ENCODE measurements at places on chromosomes 5 and 9.

DNA sequence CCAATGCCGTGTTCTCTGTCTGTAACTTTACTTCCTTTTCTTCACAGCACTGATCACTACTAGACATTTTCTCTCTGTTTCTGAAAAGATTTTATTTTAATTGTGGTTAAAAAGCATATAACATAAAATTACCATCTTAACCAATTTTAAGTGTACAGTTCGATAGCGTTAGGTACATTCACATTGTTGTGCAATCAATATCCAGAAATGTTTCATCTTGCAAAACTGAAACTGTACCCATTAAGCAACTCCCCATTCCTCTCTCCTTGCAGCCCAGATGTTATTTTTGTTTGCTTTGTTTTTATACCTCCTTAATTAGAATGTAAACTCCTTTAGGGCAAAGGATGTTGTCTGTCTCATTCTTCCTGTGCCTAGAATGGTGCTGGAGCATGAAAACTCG is 47.5 kb downstream of the COL27A1 start:
- DNase-seq, result no peak

DNA sequence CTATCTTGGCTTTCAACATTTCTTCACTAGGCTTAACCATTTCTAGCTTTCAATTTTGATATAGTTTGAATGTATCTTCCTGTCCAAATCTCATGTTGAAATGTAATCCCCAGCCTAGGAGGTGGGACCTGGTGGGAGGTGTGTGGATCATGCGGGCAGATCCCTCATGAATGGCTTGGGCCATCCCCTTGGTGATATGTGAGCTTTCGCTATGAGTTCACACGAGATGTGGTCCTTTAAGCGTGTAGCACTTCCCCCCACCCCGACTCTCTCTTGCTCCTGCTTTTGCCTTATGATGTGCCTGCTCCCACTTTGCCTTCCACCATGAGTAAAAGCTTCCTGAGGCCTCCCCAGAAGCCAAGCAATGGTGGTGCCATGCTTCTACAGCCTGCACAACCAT is 40.6 kb downstream of the PHAX start:
- no peak for DNase-seq

DNA sequence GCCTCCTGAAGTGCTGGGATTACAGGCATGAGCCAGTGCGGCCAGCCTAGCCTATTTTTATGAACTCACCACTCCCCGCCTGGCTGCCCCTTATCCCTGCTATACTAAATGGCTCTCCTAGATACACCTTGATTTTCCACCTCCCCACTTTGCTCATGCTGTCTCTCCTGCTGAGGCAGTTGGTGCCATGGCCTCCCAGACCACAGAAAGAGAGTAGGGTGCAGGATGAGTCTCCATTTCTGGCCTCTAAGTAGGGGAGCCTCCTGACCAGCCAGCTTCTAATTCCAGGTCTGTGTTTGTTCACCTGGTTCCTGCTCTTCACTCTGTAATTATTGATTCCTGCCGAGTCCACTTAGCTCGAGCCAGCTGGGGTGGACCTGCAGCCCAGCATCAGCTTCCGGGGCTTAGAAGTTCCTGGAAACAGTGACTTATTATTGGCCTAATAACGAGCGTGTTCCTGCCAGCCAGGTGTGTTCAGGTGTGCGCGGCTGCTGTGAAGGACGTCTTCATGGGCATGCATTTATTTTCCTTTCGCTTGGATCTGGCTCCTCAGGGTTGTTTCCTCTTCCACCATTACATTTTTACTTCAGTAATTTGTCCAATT is 34.0 kb downstream of the ZNF618 start:
- no peak for DNase-seq

- DNase-seq, result no peak
These were observed 62.0 kb upstream of the CACNA1B start for GRCh38 chr9:137815256-137816255.

DNA sequence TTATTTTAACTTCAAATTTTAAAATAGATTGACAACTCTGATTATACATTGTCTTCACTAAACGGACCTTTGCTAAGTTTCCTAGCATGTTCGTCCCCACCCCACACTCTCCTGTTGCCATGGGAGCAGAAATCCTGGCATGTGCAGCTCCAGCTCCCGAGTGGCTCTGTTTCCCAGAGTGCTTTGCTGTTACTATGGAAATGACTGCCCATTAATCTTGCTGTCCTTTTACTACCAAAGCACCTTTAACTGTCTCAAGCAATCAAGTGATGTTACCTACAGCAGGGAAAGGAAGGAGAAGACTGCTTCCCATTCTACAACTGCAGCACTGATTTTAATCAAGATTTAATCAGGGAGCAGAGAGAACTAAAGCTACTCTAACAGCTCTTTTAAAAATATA is 212.0 kb upstream of the KIF2A start:
- DNase-seq, result no peak

- no peak for DNase-seq
These were observed 336.3 kb downstream of the KDM4C start for GRCh38 chr9:7094052-7094451.

- peak; percentile 90 for DNase-seq
These were observed 13.3 kb downstream of the MYOZ3 start for GRCh38 chr5:150674341-150674821.

GRCh38 chr5:91403438-91403837 is 20.3 kb upstream of the ARRDC3 start:
- DNase-seq, result no peak

- no peak for DNase-seq
These were observed 28.8 kb downstream of the IL12B start for GRCh38 chr5:159301466-159301865.

- DNase-seq, result no peak
These were observed 321.4 kb upstream of the SEMA6A start for GRCh38 chr5:116896001-116896400.

- no peak for DNase-seq
These were observed 169.6 kb upstream of the GNA14 start for GRCh38 chr9:77817590-77818311.

GRCh38 chr5:150946351-150946905 is 41.6 kb upstream of the ZNF300 start:
- DNase-seq, result peak; percentile 93

DNA sequence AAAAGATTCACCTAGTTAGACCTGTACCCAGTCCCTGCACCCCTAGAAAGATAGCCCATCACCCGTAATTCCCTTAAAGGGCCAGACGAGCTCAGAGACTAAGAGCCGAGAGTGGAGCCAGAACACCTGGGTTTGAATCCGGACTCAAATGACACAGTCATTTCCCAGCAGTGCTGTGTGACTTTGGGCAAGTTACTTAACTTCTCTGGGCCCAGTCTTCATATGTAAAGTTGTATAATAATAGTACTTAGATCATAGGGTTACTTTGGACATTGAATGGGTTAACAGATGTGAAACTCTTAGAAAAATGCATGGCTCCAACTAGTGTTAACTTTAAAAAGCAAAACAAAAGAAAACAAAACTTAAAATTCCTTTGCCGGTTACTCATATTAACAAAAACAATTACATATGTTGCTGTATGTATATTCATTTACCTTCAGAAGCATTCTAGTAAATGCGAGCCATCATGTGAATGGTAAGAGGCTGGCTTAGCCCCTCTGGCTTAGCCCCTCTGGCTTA is 40.4 kb upstream of the RASGRF2 start:
- no peak for DNase-seq

DNA sequence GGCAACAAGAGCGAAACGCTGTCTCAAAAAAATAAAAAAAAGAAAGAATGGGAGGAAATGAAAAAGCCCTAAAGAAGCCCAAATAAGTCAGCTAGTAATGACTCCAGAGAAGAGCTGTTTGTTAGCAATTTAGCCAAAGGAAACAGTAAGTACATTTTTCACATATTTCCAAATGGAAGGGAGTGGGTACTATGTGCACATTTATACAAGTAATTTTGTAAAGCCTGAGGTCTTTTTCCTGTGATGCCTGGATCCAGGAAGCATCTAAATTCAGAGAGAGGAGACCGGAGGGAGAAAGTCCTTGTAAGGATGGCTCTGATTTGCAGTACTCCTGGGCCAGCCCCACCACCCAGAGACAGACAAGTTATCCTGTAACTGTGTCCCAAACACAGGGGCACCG is 14.7 kb downstream of the FBP1 start:
- DNase-seq, result no peak

GRCh38 chr9:130356033-130356432 is 88.7 kb upstream of the ASS1 start:
- DNase-seq, result no peak

DNA sequence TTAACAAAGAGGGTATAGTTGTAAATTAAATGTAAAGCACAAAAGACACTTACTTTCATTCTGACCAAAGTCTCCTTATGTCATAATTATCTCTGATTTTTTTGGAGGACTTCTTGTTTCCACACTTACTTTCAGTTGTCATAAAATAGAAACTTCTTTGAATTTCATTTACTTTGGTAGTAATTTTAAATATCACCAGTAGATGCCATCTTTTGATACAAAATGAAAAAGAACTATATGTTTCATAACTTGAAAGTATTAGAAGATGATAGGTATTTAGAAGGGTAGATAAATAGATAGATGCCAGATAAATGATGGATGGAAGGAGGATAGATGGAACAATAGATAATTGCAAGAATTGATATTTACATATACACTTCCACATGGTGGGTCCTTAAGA is 1865.3 kb upstream of the CDH9 start:
- no peak for DNase-seq

DNA sequence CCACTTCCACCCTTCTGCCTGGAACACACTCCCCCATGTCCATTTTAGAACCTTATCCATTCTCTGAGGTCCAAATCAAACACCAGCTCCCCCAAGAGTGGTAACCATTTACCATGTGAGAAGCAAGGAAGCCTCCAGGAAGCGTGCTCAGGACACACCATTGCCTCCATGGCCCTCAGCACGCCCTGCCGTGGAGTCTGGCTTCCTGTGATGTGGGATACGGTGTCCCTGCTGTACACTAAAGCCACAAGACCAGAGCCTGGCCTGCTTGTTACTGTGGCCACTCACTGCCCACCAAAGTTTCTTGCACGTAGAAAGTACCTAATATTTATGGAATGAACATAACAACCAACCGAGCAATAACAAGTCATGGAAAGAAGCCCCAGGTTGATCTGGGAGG is 151.7 kb downstream of the SEMA5A start:
- no peak for DNase-seq

GRCh38 chr9:106287091-106287631 is 575.8 kb upstream of the ZNF462 start:
- peak; percentile 53 for DNase-seq

GRCh38 chr9:134377976-134378375 is 51.7 kb downstream of the RXRA start:
- no peak for DNase-seq

- DNase-seq, result no peak
These were observed 12.3 kb downstream of the PRR7 start for GRCh38 chr5:177458912-177459350.

DNA sequence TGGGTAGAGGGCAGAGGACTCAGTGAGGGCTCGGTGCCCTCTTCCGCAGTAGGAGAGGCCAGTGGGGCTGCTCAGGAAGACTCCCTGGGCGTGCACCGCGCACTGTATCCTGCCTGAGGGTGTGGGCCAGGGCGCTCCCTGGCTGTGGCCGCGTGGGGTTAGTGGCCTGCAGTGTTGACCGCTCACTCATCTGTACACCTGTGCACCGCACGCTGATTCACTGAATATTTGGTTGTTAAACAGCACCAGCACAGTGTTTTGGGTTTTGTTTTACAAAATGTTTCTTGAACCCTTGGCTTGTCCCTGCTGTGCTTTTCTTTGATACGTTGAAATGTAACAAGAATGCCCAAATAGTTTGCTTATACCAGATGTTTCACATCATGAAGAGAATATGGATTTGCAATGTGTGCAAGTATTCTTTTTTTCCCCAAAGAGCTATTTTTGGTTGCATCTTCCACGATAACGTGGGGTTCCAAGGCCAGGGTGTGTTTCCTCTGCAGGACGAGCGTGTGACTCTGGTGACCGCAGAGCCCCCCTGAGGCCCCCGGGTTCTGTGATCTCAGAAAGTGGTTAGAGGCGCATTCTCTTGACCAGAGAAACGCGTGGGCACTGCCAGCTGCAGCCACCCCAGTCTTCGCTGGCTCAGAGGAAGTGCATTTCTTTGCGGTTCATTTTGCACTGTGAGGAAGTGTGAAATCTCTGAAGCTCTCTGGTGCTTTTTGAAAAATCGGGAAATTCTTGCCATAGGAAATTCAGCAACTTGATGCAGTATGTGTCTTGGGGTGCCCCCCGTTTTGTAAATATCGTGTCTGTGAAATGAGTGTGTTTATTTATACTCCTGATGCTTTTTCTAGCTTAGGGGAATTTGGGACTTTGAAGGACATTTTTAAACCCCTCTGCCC is 46.9 kb downstream of the AHRR start:
- peak; percentile 36 for DNase-seq

- DNase-seq, result no peak
These were observed 359.5 kb upstream of the ADAMTS16 start for GRCh38 chr5:4780633-4781032.

DNA sequence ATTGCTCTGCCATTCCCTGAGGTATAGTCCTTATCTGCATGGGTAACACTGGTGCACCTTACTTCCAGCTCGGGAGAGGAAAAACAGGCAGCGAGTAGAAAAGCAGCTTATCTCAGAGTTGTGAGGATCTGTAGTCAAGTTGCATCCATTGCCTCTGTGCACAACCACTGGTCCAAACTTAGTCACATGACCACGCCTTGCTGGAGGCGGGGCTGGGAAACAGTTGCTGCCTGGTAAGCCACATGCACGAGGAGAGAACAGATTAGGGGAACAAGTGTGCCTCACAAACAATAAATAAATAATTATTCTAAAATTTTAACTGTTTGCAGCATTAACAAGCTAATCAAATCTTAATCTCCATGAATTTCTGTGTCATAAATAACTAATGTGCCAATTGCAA is 18.6 kb downstream of the ZNF622 start:
- no peak for DNase-seq

GRCh38 chr9:97954550-97954989 is 16.6 kb upstream of the HEMGN start:
- DNase-seq, result no peak

DNA sequence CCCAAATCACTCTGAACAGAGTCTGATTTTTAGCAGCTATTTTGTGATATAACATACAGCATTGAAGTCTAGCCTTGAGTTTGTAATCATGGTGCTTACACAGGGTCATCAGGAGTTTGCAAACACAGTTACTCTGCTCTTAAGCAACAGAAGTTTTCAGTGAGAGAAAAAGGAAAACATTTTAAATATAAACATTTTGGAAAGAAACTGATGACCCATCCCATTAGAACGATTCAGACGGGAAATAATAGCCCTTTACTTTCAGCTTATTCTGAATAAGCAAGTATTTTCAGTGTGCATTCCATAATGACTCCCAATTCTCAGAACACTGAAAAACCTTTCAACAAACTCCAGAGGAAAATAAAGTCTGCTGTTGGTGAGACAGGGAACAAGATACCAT is 46.7 kb upstream of the TMC1 start:
- no peak for DNase-seq

Measured in left hindlimb (tissue), 1 donor.